Fibroblast of mammary gland (primary cell): ENCODE measurements at places on chromosomes 7 and 10.
A peak's percentile ranks its signal among the peaks of the same experiment; 100 is the strongest.

DNA sequence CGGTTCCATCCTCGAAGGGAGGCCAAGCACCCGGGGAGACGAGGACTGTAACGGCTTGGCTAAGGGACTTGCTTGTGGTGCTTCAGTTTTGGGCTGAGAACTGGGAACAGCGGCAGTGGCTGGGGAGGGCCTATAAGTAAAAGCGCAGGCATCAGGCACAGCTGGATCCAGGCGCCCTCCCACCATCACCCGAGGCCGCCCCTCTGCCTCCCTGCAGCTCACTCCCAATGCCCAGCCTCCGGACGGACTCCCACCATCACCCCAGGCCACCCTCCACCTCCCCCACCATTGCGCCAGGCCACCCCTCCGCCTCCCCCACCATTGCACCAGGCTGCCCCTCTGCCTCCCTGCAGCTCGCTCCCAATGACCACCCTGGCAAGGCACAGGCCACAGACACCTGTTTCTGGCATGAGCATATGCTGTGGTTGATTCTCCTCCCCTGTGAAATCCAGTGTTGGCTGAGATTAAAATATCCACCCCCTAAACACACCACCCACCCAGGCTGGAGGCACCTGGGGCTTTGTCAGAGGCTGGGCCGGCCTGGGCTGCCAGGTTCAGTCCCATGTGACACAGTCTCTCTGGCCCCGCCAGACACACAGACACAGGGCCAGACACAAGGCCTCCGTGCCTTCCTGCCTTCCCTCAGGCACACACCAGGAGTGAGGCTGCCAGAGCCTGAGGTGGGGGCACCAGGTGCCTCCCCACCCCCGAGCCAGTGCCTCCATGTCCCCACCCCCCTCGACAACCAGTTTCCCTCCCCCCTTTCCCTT is 16.7 kb downstream of the MICALL2 start:
- DNase-seq, result no peak

GRCh38 chr7:29496355-29497020 is 67.1 kb upstream of the PRR15 start:
- no peak for DNase-seq

- no peak for DNase-seq
Measured at GRCh38 chr7:100432621-100433275, 3.1 kb downstream of the MEPCE start.

GRCh38 chr10:94673614-94674321 is 9.8 kb upstream of the CYP2C18 start:
- DNase-seq, result peak; percentile 10

- no peak for DNase-seq
Measured at GRCh38 chr10:114635797-114636550, 22.1 kb downstream of the ABLIM1 start.

DNA sequence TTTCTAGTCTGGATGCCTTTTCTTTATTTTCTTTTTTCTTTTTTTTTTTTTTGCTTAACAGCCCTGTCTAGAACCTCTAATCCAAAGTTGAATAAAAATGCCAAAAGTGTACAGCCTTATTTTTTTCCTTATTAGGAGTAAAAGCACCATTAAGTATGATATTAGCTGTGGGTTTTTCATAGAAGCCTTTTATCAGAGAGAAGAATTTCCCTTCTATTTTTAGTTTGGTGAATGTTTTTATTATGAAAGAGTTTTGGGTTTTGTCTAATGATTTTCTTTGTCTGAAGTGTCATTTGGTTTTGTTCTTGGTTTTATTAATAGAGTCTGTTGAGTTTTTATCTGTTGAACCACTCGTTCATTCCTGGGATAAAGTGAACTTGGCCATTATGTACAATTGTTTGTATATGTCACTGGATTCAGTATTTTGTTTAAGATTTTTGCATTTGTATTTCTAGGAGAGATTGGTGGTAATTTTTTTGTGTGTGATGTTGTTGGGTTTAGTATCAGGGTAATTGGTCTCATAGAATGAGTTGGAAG is 49.5 kb downstream of the PALS2 start:
- no peak for DNase-seq

- peak; percentile 70 for DNase-seq
Measured at GRCh38 chr10:63542835-63543575, 21.8 kb downstream of the REEP3 start.

DNA sequence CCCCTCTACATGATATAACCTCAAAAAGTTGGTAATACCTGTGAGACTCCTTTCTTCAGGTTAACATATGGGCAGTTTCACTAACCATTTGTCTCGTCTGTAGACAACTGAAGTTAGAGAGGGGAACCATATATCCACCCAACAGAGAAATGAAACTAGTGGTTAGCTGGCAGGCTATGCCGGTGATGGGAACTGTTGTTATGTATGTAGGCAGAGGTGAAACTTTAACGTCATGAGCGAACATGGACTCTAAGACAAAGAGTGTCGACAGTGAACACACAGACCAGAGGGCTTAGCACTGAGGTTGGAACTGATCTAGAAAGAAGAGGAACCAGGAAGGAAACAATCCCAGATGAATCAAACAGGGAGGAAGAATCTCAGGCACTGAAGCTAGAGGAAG is 112.4 kb downstream of the ELMO1 start:
- DNase-seq, result no peak

- peak; percentile 6 for DNase-seq
Measured at GRCh38 chr10:93757801-93758507, at the start of gene LGI1. Gene LGI1, plus strand, starts transcription at chr10:93757936. Its CDS starts 209 bp downstream, at chr10:93758145.

- no peak for DNase-seq
Measured at GRCh38 chr7:132437730-132438129, 138.5 kb downstream of the PLXNA4 start.

- DNase-seq, result peak; percentile 78
Measured at GRCh38 chr10:77582710-77583115, 54.9 kb downstream of the KCNMA1 start.

DNA sequence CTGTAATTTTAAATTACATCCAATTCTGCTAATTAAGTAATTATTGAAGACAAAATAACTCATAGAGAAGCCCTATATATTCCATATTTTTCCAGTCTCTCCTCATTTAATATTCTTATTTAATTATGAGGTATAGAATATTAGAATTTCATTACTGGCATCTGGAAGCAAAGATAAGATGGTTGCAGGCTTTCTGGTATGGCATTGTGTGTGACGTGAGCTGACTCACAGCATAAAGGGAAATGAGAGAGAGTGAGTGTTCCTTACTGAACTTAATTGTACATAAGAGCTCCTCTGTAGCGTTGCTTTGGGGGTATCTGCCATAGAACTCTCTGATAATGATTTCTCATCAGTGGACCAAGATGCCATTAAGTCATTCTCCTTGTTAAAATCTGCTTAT is 127.4 kb upstream of the TEX47 start:
- no peak for DNase-seq

DNA sequence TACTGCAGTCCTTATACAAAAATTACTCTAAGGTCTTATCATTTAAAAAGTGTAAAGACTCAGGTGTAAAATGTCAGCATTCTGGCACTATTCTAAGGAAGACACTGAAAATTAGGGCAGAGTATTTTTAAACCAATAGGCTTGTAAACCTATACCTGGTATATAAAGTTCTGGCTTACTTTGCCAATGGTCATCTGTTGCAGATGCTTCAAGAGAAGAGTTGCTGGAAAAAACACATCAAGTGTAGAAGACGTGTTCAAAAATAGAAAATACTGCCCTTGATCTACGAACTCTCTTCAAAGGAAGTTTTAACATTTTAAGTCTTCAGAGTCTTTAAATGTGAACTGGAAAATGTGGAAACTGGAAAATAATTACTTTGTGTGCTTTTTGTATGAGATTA is 23.9 kb downstream of the NT5C3A start:
- DNase-seq, result no peak

- peak; percentile 11 for DNase-seq
Measured at GRCh38 chr10:6838118-6838517, 258.0 kb upstream of the PRKCQ start.

GRCh38 chr7:57071-57470 is 135.3 kb upstream of the FAM20C start:
- no peak for DNase-seq

DNA sequence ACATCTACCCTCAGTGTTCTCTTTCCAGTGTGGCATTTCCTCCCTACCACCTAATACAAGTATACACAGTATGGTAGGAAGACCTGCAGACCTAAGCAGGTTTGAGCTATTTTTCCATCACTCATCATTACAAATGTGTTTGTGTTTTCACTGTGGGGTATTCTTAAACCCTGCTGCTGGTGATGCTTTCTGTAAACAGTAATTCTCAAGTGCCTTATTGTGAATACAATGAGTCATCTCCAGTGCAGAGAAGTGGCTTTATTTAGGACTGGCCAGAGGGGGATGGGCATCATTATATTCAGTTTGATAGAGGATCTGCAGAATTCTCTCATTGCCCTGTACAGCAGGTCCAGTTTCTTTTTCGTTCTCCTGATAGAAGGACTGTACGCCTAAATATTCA is 63.7 kb downstream of the GRM8 start:
- DNase-seq, result no peak

DNA sequence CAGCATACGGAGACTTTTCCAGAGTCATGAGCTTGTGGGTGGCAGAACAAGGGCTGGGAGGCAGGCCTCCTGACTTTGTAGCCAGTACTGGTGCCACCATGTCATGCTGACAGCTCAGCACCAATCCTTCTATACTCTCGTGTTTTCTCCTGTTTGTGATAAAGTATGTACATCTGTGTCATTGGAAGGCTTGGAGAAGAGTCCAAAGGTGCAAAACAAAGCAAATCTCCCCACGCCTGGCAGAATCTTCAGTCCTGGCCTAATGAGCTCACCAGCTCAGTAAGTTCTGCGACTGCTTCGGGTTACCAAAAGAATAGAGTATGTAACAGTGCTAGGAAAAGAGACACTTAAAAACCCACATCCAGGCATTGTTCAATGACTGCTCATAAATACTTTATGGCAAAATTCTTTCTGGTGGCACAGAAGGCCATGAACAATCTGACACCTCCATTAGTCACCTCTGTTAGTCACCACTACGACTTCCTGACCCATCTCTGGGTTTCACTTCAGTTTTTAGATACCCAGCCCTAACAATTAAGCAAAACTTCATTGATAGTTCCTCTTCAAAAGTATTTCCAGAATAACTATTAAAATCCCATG is 24.5 kb downstream of the STEAP1 start:
- peak; percentile 89 for DNase-seq

- DNase-seq, result no peak
Measured at GRCh38 chr10:76559892-76560220, 1077.8 kb downstream of the KCNMA1 start.

DNA sequence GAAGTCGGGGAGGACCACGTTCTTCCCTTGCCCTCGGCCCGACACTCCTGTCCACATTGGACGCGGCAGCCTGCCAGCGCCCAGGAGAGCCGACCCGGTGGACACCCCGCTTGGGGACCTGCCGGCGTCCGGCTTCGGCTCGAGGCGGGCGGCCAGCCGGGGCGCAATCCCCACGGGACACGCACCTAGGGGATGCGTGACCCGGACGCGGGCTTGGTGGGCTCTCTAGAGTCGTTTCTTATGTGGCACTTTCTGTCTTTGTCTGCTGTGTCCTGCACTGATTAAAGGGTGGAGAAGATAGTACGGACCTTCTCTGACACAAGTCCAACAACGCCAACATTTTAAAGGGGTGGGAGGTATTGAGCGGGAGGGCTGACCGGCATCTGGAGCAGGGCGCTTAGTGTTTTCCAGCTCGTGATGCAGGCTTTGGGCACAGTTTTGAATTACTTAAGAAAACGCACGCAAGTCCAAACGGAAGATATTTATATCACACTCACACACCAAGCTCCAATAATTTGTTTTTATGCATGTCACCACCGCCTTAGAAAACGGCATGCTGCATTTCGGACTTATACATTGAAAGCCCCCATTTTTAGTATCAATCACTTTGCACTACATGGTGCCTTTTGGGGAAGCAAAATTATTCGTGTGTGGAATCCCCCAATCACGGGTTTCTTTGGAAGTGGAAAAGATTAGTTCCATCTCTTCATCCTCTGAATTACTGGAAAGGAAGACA is 3.9 kb upstream of the SPAG6 start:
- peak; percentile 40 for DNase-seq

DNA sequence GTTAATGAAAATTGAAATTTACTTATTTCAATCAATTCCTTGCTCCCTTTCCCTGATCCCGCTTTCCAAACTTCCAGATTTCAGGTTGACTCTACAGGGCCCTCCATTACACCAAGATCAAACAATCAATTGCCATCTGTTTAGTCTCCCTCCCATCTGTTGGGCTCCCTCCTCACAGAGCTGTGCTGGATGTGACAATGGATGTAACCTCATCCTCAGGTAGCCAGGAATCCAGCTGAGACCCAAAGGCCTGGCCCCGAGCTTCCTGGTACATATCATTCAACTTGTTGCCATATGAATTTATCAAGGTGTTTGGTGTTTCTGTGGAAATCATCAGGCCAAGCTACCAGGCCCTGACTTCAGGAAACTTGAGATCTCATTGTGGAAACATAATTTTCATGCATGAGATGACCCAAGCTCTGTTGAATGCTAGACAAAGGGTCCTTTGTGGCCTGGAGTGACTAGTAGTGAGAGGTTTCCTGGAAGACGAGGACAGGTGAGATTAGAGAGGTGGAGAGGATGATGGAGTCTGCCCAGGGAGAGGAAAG is 148.6 kb upstream of the PDE1C start:
- DNase-seq, result no peak
